Choroid plexus epithelial cell (primary cell): ENCODE measurements at places on chromosomes 13 and 19.
A peak's percentile ranks its signal among the peaks of the same experiment; 100 is the strongest.

- DNase-seq, result peak; percentile 90
These were observed at the start of gene EPSTI1 for GRCh38 chr13:42991898-42992763. Gene EPSTI1 (minus strand): TSS chr13:42992241. CDS start chr13:42992165, 76 bp downstream.

DNA sequence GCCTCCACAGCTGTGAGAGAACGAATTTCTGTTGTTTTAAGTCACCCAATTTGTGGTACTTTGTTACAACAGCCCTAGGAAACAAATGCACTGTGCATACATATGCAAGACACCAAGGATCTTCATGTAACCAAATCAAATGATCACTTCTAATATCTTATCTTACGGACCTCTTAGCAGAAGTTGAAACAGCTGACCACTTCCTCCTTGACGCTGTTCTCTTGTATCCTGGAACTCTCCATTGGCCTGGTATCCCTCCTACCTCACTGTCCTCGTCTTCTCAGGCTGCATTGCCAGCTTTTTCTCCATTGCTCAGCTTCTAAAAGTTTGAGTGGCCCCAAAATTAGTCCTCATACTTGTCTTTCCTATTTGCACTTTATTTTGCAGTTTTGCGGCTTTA lies 200.4 kb downstream of the DLEU7 start:
- DNase-seq, result no peak

DNA sequence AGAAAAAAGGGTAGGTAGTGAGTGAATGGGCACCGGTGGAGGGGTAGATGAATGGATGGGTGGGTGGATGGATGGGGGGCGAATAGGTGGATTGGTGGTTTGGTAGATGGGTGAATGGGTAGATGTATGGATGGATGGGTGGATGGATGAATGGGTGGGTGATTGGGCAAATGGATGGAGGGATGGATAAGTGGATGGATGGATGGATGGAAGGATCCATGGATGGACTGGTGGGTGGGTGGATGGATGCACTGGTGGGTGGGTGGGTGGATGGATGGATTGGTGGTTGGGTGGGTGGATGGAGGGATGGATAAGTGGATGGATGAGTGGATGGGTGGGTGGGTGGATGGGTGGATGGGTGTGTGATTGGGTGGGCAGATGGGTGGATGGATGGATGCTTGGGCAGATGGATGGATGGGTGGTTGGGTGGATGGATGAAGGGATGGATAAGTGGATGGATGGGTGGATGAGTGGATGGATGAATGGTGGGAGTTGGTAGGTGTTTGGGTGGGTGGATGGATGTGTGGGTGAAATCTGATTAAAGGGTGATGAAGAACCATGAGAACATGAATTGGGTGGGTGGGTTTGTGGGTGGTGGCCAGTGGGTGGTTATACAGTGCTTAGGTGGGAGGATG lies 2.3 kb downstream of the ANKRD24 start:
- DNase-seq, result no peak

GRCh38 chr19:42386974-42387707 lies 3.0 kb downstream of the CNFN start:
- DNase-seq, result peak; percentile 41

DNA sequence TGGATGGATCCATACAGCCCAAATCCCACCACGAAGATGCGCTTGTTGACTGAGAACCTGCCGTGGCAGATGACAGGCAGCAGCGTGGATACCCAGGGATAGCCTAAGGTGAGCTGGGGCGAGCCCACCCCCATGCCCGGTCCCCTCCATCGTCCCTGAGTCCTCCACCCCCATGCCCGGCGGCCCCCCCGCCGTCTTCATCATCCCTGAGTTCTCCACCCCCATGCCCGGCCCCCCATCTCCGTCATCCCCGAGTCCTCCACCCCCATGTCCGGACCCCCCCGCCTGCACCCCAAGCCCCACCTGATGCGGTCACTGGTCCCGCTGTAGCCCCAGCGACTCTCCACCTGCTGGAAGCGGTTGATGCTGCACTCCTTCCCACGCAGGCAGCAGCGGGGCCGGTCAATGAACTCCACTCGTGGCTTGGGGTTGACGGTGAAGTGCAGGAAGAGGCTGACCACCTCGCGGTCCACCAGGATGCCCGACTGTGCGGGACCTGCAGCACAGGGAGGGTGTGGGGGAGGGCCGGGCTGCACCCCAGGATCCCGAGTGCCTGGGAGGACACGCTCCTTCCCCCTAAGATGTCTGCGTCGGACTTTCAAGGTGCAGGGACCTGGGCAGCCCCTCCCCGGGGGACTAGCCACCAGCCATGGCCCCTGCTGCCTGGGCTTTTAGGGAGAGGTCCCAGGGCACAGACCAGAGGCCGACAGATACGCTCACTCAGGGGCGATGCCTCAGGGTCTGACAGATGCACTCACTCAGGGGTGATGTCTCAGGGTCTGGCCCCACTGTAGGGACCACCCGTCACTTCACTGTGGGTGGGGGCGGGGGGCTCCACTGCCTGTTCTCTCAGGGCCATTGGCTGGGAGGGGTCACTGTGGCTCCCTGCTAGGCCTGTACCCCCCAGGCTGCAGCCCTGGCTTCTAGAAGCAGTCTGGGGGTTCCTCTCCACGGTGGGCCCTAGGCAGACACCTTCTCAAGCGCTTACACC lies 28.0 kb downstream of the BTBD2 start:
- DNase-seq, result peak; percentile 13

DNA sequence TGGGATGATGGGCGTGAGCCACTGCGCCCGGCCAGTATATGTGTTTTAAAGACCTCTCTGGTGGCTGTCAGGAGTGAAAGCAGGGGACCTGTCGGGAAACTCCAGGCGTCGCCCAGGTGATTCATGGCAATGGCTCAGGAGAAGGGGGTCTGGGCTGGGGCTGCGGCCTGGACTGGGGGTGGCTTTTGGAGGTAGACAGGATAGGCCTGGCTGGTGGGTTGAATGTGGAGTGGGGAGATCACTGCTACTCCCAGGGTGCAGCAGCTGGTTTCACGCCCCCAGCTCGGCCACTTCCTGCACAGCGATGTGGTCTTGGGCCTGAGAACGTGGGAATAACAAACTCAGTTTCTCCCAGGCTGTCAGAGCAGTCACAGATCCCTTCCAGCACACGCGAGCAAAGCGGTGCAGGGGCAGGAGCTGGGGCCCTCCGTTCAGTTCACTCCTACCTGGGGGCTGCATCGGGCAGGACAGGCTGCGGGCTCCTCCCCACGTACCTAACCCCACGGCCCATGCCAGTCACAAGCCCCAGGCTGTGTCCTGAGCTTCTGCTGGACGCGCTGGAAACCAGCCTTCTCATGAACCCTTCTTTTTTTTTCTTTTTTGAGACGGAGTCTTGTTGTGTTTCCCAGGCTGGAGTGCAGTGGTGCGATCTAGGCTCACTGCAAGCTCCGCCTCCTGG lies 18.9 kb downstream of the KDM4B start:
- DNase-seq, result peak; percentile 49

DNA sequence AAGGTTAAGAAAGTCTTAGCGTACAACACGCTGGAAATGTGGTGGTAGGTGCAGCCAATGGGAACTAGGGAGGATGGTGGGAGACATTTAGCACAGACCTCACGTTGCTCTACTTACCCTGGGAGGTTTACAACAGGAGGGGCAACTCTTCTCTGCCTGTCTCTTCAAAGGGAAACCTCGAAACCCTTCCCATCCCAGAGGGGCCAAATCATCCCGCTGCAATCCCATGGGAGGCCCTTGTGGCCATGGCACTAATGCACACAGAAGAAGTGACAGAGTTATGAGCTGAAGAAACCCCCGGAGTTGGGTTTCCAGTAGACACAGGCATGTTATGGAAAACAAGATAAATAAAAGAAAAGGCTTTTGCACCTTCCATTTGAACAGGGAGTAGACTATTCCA lies 35.6 kb downstream of the SHISA2 start:
- no peak for DNase-seq

GRCh38 chr13:73136776-73137175 lies 78.0 kb downstream of the KLF5 start:
- no peak for DNase-seq

DNA sequence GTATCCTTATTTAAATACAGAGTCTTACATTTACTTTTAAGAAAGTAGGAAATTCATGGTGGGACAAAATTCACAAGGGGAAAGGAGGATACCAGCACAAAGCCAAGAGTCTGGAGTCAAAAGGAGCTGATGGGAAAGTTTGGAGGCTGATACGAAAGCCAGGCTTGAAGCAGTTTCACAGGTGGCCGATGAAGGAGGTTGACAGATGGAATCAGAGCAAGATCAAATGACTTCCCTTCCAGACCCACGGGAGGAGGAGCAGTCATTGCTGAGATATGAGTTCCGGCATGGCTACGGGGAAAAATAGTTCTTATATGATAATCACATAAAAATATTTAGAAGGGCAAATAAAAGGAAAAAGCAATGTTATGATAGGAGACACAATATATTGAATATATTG lies 65.0 kb downstream of the DGKH start:
- DNase-seq, result no peak

GRCh38 chr13:51004918-51005460 lies 95.4 kb downstream of the RNASEH2B start:
- DNase-seq, result no peak

DNA sequence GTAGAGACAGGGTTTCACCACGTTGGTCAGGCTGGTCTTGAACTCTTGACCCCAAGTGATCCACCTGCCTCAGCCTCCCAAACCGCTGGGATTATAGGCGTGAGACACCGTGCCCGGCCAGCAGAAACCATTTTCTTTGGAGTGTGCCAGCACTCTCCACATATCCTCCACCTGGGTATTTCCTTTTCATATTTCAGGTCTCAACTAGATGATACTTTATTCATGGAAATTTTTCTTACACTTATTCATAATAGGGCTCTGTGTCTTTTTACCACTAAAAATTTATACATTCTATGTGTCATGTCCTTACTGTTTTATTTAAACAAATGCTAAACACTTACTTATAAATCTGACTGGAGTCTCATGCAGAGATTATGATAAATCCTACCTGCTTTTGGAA lies 305.9 kb downstream of the PCDH20 start:
- no peak for DNase-seq

GRCh38 chr13:77456271-77456670 lies 79.2 kb upstream of the SCEL start:
- no peak for DNase-seq

DNA sequence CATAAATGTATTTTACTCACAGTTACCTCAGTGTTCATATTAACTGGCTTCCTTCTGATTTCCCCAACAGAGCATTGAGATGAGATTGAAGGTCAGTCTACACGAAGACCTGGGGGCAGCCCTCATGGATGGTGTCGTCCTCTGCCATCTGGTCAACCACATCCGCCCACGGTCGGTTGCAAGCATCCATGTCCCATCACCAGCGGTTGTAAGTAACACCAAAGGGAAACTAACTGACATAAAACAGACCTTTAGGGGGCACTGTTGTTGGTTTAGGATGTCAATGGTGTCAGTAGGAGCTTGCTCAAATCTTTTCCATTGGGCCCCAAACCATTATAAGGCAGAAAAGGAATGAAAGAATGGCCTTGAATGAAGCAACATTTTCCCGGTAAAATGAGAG lies 68.2 kb downstream of the ESD start:
- peak; percentile 24 for DNase-seq

GRCh38 chr19:19049406-19049805 lies 14.4 kb upstream of the SLC25A42 start:
- peak; percentile 16 for DNase-seq

DNA sequence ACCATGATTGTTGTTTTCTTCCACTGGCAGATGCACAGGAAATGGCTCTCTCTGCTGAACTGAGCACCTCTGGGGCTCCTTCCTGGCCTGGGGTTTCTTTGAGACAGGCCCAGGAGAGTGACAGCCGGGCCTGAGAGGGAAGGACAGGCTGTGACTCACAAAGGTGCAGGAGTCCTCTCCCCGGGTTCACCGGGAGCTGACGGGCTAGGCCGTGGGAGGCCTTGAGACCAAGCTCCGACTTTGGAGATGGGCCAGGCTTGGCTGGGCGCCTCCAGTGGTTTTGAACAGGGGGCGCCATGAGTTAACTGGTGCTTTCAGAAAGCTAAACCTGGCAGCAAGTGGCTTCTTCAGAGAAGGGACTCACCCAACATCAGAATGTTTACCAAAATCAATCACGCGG lies 143.4 kb downstream of the URI1 start:
- no peak for DNase-seq

- DNase-seq, result no peak
These were observed 487 bp downstream of the FLT1 start for GRCh38 chr13:28494504-28494777.

DNA sequence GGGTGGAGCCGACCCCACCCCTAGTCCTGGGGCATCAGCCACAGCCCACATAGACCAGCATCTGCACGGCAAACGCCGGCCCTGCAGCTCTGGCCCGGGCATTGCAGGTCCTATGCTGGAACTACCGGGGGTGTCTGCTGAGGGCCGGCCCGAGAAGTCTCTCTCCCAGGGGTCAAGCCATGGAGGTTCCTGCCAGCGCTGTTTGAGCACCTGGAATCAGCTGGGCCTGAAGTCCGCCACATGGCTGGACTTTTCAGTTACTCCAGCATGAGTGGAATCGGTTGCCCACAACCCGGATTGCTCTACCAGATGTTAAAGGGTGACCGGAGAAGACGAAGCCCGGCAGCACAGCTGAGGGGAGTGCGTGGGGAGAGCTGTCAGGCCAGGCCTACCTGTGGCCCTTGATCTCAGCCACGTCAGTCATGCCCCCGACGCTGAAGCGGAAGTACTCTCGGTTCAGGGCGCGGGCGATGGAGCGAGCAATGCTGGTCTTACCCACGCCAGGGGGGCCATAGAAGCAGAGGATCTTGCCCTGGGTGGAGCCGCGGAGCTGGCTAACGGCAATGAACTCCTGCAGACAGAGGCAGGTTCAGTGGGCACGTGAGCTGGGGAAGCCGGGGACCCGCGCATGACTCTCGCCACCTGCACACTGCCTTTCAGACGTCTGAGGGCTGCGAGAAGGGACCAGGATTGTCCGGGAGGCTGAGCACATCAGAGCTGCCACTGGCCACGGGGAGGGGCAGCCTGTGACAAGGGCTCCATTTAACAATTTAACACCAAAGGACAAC lies 8.7 kb downstream of the RPL36 start:
- DNase-seq, result no peak

DNA sequence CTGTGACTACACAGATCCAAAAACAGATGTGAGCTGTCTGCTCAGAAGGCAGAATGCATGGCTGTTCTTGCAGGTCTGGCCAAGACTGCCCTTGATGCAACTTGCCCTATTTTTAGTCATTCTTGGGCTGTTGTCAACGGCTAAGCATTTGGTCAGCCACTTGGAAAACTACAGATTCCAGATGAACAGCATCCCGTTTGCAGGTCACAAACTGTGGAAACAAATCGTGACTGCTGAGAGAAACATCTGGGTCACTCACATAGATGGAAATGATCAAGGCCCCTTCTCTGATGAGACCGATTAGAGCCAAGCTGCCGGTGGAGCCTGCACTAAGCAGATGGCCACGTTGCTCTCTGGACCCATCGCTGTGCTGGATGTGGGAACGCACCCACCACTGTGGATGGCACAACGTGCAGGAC lies 15.4 kb upstream of the METTL21C start:
- DNase-seq, result no peak
